ENCODE measurements at places on chromosomes 3 and 15.

DNA sequence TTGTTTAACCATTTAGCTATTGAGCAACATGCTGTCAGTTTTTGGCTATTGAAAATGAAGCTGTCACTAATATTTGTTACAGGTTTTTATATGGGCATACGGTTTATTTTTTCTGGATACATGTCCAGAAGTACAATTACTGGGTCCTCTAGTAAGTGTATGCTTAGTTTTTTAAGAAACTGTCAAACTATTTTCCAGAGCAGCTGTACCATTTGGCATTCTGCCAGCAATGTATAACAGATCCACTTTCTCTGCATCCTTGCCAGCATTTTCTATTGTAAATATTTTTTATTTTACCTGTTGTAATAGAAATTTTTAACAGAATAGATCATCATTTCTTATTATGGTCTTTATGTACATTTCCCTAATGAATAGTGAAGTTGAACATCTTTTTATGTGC, 658.8 kb downstream of the EDEM1 start:
- no peak for DNase-seq

DNA sequence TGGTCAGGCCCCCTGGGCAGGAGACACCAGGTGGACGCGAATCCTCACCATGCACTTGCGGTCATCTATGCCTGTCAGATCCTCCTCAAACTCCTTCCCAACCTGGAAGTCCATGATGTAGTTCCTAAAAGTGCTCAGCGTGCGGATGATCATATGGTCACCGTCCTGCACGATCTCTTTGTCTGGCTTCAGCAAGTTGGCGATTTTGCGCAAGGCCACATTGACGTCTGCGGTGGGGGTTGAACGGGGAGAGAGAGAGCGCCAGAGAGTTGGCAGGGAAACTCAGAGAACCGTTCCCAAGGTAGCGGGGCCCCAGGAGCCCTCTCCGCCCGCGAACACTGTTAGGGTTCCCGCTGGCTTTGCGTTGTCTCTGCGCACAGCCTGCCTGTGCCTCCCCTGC, 809 bp downstream of the RBP1 start:
- no peak for DNase-seq

- peak; percentile 49 for DNase-seq
These were observed 794 bp downstream of the LRIG1 start for GRCh38 chr3:66499881-66500575.

DNA sequence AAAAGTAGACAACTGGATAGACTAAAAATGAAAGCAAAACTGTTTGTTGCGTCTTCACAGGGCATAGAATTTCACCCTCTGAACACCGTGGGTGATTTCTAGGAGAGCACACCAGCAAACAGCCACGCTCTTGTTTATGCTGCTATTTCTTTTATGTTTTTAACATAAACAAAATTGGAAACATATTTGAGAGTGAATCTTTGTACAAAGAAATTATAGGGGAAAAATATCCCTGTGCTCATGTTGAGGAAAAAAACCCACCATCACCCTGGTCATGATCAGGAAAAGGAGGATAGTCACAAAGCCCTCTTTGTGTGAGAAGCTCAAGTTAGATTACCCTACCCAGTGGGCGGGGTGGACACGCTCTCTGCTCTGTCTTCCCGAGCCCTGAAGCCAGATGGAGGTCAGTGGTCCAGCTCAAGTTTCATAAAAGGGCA, 313.3 kb downstream of the SATB1 start:
- DNase-seq: peak; percentile 60

DNA sequence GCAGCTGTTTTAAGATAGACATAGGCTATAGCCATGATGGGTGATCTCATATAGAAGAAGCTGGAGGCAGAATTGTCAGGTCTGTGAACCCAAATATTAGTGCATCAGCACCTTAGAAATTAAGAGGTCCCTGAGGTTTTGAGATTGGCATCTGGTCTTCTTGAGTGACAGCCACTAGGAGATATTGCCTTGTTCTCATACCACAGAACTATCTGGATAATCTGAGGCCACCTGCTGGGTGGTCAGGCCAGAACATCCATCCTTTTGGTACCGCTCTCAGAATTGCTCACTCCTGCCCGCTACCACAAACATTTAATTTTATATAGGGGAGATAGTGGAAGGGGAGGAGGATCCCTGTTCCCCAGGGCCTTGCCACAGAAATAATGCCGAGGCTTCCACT, 210.6 kb upstream of the ZPLD1 start:
- peak; percentile 32 for DNase-seq

GRCh38 chr15:91790836-91791235, 62.7 kb upstream of the SLCO3A1 start:
- no peak for DNase-seq

GRCh38 chr15:101541501-101542292, 52.2 kb upstream of the PCSK6 start:
- DNase-seq: no peak

DNA sequence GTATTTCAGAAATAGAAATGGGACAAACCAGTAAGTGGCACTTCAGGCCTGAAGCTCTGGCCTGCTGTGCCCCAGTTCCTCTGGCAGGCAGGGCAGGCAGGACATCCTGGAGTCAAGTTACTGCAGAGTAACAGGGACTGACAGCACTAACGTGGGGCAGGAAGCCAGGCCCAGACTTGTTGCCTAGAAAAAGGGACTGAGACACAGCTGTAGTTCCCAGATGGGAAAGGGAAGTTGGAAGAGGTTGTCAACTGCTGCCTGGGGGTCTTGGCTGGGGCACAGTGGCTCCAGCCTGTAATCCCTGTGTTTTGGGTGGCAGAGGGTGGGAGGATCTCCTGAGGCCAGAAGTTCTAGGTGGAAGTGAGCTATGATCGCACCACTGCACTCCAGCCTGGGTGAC, 171.9 kb downstream of the FMN1 start:
- peak; percentile 73 for DNase-seq

- DNase-seq: peak; percentile 13
These were observed 499 bp downstream of the RABL3 start for GRCh38 chr3:120741837-120742197.

GRCh38 chr3:3587647-3587972, 211.6 kb upstream of the LRRN1 start:
- no peak for DNase-seq

DNA sequence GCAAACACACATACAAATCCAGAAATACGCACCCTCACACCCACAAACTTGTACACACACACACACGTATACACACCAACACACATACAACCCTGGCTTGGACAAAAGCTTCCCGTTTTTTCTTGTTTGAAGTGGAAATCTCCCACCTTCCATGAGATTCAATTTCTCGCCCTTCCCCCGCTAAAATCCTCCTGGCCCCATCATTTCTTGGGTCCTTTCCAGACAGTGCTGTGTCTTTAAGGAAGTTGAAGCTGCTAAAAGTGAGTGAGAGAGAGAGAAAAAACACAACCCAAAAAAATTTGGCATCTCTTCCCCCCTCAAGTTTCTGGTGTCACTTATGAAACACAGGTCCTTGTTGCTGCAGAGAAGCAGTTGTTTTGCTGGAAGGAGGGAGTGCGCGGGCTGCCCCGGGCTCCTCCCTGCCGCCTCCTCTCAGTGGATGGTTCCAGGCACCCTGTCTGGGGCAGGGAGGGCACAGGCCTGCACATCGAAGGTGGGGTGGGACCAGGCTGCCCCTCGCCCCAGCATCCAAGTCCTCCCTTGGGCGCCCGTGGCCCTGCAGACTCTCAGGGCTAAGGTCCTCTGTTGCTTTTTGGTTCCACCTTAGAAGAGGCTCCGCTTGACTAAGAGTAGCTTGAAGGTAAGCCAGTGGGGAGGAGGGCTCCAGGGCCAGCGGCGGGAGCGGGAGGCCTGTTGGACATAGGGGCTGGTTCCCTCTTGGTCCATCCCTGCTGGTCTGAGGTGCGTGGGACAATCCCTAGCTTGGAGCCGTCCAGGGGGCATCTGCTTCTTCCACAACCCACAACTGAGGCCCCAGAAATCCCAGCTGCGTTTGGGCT, at the start of gene ISLR:
ISLR (plus strand) TSS at position 331 of the 839 bp plus-strand sequence. CDS start 1,149 bp downstream, outside the sequence.
- peak; percentile 81 for DNase-seq

GRCh38 chr3:198081421-198081844, 121.4 kb downstream of the LMLN start:
- no peak for DNase-seq

GRCh38 chr3:112043621-112044201, 9.2 kb downstream of the TMPRSS7 start:
- DNase-seq: peak; percentile 87

DNA sequence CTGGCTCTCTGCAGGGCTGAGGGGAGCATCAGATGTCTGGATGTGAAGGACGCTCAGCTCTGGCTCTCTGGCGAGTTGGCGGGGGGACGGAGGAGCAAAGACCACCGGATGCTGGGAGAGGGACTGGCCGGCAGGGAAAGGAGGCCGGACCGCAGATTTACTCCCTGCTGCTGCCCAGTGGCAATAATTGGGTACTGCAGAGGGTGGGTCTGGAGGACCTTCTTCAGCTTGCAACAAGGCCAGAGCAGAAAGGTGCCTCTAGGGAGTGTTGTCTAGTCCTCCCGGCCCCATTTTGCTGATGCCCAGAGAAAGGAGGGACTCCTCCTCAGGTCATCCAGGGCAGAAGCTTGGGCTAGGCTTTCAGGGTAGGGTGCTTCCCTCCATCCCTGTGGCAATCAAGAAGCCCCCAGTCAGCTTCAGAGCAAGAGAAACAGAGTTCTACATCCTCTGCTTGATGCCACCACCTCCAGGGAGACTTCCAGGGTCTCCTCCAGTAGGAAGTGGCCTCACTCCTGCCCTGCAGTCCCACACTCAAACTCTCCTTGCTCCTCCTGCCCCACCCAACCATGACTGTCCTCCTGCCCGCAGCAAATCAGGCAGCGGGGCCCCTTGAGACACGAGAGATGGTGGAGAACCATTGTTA, 20.3 kb upstream of the CSPG4 start:
- DNase-seq: peak; percentile 74

DNA sequence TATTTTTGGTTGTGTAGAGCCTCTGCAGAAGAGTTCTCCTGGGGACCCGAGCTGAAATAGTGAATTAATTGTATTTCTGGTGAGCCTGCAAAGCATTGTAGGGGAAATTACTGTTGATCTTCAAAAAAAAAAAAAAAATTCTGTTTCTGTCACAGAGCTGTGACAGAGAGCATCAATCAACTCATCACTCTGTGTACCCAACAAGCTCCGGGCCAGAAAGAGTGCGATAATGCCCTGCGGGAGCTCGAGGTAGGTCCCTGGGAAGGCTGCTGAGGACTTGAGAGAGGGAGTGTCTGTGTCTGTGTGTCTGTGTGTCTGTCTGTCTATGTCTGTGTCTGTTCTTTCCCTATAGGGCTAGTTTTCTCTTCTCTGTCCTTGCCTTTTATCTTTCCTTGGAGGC, 294.4 kb upstream of the TPM1 start:
- DNase-seq: no peak

DNA sequence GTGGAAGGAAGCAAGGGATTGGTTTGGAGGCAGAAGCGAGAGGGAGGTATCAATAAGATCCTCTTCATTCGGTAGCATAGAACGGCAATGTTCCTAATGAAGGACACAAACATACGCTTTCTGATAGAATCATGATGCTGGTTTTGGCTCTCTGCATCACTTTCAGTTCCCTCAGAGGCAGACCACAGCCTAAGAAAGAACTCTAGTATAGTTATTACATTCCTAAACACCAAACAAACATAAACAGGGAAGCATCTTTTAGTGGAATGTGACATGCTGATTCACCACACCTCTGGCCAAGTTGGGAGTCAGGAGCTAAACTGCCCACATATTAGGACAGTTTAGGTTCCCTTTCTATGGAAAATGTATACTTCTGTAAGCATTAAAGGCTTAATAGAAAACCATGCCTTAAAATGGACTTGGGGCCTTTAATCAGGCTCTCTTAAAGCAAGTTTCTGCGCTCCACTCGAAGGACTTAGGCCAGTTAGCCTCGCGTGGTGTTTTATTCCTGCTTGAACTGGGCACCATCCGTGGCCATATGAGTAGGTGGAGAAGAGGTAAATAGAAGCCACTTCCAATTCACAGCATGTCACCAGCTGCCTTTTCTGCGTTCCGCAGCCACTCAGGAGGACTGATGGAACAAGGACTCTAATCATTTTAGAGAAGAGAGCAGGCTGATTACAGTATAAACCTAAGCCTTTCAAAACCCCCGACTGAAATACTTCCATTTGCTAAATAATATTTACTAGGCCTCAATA, 53.7 kb downstream of the CD47 start:
- peak; percentile 68 for DNase-seq

- peak; percentile 50 for DNase-seq
These were observed 13.4 kb upstream of the GHSR start for GRCh38 chr3:172461530-172462138.

- no peak for DNase-seq
These were observed 27.9 kb upstream of the SLC41A3 start for GRCh38 chr3:126111566-126112475.

DNA sequence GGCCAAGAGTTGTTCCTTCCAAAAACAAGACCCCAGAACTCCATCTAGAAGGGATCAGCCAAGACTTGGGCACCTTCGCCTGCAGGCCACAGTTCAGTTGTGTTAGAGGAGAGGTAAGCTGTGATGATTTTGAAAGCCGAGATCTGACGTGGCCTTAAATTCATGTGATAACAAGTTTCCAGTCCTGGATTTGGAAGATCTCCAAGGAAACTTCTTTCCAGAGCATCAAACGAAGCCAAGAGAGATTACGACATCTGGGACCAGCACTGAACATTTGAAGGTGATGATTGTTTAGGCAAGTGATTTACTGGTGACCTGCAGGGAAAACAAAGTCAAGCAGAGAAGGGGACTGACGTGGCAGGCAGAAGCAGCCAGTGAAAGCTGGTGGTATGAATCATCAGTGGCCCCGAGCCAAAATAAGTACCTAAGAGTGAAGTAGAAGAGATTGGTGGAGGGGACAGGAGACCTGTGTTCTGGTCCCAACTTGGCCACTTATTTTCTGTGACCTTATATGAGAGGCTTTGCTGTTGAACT, 339.0 kb upstream of the PROK2 start:
- DNase-seq: peak; percentile 72

GRCh38 chr15:85443593-85444087, 63.2 kb downstream of the AKAP13 start:
- no peak for DNase-seq

GRCh38 chr3:43843386-43843785, 152.6 kb downstream of the ABHD5 start:
- no peak for DNase-seq

DNA sequence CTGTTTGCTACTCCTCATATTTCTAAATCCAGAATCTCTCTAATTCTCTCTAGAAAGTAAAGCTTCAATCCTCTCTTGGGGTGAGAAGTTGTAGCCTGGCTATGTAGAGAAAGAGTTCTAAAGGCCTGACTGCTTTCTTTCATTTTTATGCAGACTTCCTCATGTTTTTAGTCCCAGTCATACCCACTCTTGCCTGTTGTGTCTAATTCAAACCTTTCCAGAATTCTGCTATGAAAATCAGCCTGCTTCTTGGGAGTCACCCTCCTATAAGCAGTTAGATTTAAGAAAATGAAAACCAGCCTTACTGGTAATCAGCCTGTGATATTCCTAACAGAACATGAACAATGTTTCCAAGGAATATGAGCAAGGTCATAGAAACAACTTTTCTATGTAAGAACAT, 14.8 kb upstream of the ZNF639 start:
- DNase-seq: no peak

Data from AG20443 (cell line).